ENCODE measurements at places on chromosomes 6 and 20.

DNA sequence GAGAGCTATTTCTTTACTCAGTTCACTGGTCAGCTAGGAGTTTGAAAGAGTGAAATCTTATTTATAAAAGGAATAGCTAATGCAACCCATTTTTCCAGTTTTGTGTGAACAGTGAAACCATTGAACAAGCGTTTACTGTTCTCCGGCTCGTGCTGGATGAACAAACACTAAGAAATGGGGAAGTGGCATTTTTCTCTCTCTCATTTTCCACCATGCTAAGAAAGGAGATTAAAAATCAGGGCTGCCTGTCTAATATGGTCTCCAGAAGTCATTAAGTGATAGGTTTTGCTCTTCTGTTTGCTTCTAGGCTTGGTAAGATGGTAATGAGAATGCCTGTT, 774 bp upstream of the SFT2D1 start:
- DNase-seq: no peak

GRCh38 chr20:59937150-59937549, 3.0 kb downstream of the PPP1R3D start:
- no peak for DNase-seq

- no peak for DNase-seq
These were observed 94.0 kb downstream of the SHLD1 start for GRCh38 chr20:5844063-5844681.

- DNase-seq: no peak
These were observed at the start of gene OR2J1 for GRCh38 chr6:29099190-29099589. Gene OR2J1, plus strand, starts transcription at chr6:29099490. Its CDS starts 1,453 bp downstream, at chr6:29100943.

DNA sequence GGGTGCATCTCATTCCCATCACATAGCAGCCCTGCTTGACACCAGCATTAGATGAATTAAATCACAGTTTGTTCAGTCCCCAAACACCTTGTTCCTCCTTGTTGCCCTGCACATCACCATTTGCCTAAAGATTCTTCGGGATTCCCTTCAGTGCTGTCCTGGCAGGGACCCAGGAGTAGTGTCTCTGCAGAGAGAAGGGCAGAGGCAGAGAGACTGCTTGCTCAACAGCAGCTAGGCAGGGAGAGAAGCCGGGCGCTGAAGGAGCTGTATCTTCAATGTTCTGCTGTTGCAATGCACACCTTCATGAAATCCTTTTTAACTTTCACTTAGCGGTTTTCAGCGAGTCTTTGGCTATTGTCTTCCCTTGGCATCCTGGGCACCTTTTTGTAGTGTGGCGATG, 362.9 kb downstream of the FARS2 start:
- DNase-seq: no peak

GRCh38 chr20:51022803-51023616, at the start of gene KCNG1:
Gene KCNG1, minus strand, starts transcription at chr20:51023107. Its CDS starts 12,769 bp downstream, at chr20:51010338.
- DNase-seq: peak; percentile 89

GRCh38 chr6:84652356-84653026, 111.9 kb downstream of the TBX18 start:
- DNase-seq: peak; percentile 96

DNA sequence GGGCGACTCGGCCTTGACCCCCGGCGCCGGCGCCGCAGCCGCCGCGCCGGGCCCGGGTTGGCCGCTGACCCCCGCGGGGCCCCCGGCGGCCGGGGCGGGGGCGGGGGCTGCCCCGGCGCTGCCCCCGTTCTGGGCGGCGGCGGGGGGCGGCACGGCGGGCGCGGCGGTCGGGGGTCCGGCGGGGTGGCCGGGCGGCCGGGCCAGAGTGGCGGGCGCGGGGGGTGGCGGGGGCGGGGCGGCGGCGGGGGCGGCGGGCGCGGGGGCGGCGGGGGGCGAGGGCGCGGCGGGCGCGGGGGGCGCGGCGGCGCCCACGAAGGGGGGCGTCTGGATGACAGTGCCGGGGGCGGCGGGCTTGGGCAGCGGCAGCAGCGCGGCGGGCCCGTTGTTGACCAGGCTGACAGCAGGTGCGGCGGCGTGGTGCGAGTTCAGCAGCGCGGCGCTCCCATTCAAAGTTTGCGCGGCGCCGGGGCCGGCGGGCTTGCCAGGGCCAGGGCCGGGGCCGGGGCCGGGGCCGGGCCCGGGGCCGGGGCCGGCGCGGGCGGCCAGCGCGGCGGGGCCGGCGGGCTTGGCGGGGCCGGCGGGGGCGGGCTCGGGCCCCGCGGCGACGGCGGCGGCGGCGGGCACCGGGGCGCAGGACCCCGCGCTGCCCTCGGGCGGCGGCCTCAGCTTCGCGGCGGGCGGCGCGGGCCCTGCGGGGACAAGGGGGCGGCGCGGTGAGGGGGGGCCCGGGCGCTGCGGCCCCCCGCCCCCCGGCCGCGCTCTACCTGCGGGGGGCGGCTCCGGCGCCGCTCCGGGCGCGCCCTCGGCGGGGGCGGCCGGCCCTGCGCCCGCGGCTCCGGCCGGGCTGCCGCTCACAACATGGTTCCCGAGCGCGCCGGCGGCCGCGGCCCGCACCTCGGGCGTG, 659 bp downstream of the TAF4 start:
- no peak for DNase-seq

- no peak for DNase-seq
These were observed 36.8 kb upstream of the ME1 start for GRCh38 chr6:83467620-83468036.

DNA sequence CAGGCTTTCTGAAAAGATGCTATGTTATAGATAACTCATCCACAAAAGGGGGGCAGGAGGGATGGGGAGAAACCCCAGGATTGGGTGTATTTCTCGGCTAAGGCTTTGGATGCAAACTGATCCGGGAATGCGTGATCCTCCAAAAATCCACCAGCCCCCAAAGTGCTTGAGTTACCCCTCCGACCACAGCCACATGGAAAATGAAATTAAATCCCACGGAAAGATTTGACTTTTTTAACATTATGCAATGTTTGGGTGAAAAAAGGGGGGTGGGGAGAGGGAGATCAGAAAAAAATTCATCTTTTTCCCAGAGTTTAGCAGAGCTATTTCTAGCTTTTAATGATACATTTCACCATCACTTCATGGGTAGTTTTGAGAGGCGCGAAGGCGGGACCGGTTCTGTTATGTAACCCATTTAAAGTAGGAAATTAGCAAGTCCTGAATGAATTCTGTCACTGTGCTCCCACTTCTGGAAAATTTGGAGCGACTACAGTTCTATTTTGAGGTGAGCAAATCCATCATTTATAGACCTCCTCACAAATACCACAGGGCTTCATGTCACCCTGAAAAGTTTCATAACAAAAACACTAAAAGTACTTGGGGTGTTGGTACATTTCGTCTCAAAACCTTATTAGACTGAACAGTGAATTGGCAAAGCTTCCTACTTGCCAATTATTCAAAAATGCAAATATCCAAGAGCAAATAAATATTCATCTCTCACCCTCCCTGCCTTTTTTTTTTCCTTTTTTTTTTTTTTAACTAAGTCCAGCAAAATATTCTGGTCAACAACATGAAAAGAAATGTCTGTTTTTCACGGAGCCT, 51.9 kb upstream of the NFATC2 start:
- DNase-seq: no peak

DNA sequence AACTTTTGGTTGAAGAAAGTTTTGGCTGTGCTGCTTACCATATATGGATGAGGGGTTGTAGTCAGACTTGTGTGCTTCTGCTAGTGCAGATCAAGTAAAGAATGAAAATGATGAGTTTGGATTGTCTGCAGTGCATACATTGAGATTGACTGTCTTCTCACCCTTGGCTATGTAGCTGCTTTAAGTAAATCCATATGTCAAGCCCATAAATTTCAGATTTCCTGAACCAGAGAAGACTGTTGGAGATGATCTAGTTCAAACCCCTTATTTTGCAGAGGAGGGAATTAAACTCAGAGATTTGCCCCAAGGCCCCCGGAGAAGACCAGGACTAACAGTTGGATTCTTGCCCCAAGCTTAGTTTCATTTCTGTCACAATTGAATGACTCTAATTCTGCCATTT, 67.2 kb downstream of the PKIB start:
- no peak for DNase-seq

- no peak for DNase-seq
These were observed 265.4 kb upstream of the CDH4 start for GRCh38 chr20:60986506-60987156.

DNA sequence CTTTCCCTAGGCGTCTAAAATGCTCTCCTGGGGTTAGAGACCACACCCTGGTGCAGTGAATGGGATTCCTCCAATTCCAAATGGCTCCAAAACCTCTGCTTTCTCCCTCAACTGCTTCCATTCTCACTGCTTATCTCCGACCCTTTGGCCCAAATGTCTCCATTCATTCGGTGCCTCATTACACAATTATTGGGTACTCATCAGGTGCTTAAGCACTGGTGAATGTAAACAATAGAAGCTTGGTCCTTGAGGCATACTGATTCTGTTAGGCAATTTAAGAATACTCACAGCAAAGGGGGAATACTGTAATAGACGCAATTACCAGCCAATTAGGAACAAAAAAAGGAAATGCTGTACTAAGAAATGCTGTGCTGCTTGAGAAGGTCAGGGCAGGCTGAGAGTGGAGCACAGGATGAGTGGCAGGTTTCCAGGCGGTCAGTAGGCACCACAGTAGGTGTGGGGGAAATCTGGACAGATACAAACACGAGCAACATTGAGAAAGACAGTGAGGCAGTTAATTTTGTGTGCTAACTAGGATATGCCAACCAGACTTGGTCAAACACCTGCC, 23.0 kb downstream of the GMDS start:
- no peak for DNase-seq

DNA sequence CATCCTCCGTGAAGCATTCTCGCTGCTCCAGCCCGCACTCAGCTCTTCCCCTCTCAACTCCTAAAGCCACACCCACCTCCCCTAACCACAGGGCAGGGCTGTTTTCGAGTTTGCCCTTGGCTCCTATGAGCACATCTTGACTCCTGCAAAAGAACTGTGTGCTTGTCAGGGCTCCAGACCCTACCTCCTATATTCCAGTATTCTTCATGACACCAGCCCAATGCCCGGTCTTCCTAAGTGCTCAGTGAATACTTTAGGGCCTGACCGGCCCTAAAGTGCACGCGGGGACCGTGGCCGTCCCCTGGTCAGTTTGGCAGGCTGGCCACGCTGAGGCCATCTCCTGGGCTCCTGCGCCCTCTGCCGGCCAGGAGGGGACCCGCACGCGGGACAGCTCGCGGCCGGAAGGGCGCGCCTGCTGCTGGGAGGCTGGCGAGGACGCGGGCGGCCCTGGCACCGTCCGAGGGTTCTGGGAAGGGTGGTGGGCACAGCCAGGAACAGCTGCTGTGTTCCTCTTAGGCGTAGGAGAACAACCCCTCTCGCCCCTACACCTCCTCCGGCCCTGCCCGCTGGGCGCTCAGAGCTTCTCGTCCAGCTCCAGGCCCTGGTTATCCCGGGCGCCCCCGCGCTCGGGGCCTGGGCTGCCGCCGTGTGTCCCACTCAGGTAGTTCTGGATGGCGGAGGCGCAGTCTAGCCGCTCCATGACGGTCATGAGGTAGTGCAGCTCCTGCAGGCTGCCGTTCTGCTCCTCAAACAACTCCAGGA, 11.0 kb downstream of the UNC5CL start:
- peak; percentile 70 for DNase-seq

DNA sequence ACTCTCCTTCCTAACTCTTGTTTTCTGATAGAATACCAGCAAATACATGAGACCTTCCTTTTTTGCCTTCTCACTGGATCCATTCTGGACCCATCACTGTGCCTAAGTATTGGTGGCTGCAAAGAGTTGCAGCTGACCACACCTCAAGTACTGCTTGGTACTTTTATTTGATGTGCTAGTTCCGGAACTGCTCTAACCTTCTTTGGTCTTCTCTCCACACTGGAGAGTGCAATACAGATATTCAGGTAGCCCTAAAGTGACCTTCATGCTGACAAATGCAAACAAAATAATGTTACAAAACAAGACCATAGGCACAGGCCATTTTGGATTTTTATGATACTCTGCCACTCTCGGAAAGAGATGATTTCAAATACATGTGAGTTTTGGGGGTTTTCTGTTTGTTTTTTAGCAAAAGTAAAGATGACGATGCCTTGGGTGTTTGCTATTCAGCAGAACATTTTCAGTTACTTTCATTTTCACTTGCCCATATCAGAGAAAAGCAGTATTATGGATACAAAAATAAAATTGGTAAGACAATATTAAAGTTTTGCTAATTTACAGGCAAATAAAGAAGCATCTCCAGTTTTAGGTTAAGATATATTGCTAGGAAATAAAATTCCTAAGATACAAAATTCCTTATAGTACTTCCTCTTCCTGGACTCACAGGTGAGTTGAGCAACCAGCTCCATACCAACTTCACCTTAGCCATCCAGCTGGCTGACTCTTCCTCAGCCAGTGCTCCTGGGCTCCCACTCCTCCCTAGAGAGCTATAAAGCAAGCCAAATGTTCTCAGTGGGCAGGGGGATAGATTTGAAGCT, 42.0 kb downstream of the PTPRK start:
- DNase-seq: no peak

DNA sequence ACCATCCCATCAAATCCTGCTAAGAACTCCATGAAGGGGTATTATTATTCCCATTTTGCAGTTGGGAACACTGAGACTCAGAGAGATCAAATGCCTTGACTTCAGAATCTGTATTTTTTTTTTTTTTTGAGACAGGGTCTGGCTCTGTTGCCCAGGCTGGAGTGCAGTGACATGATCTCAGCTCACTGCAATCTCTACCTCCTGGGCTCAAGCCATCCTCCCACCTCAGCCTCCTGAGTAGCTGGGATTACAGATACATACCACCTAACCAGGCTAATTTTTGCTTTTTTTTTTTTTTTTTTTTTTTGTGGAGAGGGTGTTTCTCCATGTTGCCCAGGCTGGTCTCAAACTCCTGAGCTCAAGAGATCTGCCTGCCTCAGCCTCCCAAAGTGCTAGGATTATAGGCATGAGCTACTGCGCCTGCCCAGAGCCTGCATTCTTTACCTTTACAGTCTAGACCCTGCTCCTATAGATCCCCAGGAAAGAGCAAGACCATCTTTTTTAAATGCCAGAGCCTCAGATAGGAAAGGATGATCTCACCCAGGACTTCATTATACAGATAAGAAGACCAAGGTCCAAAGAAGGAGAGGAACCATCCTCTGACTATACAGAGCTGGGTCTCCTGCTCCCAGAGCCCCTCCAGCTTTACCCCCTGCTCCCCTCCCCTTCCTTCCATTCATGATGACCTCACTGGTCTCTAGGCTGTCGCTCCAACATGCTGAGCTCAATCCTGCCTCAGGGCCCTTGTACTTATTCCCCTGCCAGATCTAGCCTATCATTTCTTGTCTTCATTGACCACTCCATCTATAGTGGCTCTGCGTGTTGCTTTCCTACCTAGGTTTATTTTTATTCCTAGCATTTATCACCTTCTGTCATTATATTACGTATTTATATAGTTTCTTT, 138.6 kb downstream of the CEBPB start:
- no peak for DNase-seq

GRCh38 chr6:99219788-99220187, 129.7 kb downstream of the FAXC start:
- no peak for DNase-seq

- DNase-seq: no peak
These were observed 38.1 kb downstream of the BICRAL start for GRCh38 chr6:42819803-42820511.

- no peak for DNase-seq
These were observed 39.7 kb downstream of the SNX9 start for GRCh38 chr6:157862706-157863105.

- peak; percentile 41 for DNase-seq
These were observed 72.4 kb upstream of the TMEM181 start for GRCh38 chr6:158487495-158487894.

- peak; percentile 28 for DNase-seq
These were observed 77.8 kb downstream of the ZFAND3 start for GRCh38 chr6:37897321-37897720.

- DNase-seq: no peak
These were observed 147.5 kb downstream of the BCAS1 start for GRCh38 chr20:53922901-53923314.

- DNase-seq: peak; percentile 10
These were observed 115.2 kb downstream of the PSMB1 start for GRCh38 chr6:170437719-170438401.

GRCh38 chr6:115865914-115866313, 194.8 kb downstream of the FRK start:
- no peak for DNase-seq
